Stimulated activated CD4-positive, alpha-beta T cell treated with anti-CD3 and anti-CD28 coated beads, Interleukin-2, amount 100 ng/mL, for 4 hours (primary cell): ENCODE measurements at places on chromosomes 5 and 9.
A peak's percentile ranks its signal among the peaks of the same experiment; 100 is the strongest.

GRCh38 chr5:178940569-178941360 lies at the start of gene ZNF454:
ZNF454 (plus strand) TSS chr5:178941198; CDS start chr5:178942792, 1,594 bp downstream.
- no peak for DNase-seq

- DNase-seq, result no peak
These were observed 26.2 kb upstream of the APC start for GRCh38 chr5:112711436-112711835.

- DNase-seq, result no peak
These were observed 1398.7 kb downstream of the PTPRD start for GRCh38 chr9:9214066-9214465.

DNA sequence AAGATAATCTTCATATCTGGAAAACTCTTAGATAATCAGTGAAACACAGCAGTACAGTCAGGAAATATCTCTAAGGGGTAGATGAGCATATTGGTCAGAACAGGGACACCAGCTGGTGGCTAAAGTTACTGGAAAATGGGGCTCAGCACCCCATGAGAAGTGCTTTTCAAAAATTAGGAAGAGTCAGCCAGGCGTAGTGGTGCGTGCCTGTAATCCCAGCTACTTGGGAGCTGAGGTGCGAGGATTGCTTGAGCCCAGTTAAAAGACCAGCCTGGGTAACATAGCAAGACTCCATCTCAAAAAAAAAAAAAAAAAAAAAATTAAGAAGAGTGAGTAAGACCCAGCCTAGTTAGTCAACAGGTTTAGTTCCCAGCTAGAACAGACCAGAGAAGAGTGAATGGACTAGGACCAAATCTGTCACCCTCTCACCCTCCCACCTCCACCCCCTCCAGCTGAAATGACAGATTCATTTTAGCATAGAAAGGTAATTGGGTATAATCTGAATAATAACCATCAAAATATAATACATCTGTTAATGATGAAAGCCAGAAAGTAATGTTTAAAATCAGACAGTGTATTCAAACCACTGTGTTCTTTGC lies 120.9 kb downstream of the CDC42SE2 start:
- peak; percentile 58 for DNase-seq

DNA sequence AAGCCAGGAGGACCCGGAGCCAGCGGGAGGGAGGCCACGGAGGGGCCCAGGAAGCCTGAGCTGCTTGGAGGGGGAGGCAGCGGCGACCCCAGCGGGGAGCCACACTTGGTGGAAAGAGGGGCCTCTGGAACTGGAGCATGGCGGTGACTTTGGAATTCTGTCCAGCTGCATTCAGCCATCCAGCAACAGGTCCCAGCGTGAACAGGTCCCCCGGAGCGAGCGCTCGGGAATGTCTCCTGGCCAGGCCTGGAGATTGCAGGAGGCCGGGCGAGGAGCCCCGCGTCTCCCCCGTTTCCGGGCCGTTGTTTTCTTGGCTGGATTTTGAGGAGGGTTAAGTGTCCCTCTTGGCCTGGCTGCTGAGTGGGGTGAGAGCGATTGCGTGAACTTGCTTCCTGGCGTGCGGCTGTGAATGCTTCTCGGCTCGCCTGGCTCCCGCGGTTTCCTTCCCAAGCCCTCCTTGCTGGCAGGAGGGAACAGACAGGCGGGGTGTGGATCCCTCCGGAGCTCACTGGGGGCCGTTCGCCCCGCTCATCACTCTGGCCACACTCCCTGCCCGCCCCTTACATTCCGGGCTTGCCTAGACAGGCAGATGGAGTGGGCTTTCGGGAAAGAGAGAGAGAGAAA lies 125.3 kb upstream of the IRX4 start:
- DNase-seq, result no peak

- DNase-seq, result no peak
These were observed 774 bp upstream of the ADAMTS16 start for GRCh38 chr5:5139336-5139776.
